Smooth muscle cell of bladder (primary cell): ENCODE measurements at places on chromosomes 3 and 15. TPM values are rescaled to one million over a fixed set of nuclear protein-coding genes. Genes with fewer than 3 reads are reported as not detected.

Gene HCLS1
- total RNA-seq, result 7.1 and 7.2 TPM in 2 replicates

Gene TRH
- 0.37 TPM in 1 of 2 replicates, not detected in the other for total RNA-seq

Gene CDCP1
- 5.6 and 7.3 TPM in 2 replicates for total RNA-seq

Gene PLA1A
- 0.83 TPM in 1 of 2 replicates, not detected in the other for total RNA-seq

Gene PRICKLE2
- 49.2 and 59.9 TPM in 2 replicates for total RNA-seq

Gene ITIH4
- total RNA-seq, result 1.2 and 1.6 TPM in 2 replicates

Gene SCN11A
- total RNA-seq, result under 0.01 TPM in 2 replicates

Gene NR1I2
- total RNA-seq, result not detected in 2 replicates

Gene ANKUB1
- not detected in 2 replicates for total RNA-seq

Gene HYAL1
- total RNA-seq, result 1.6 and 2.5 TPM in 2 replicates

Gene TJP1
- 47.2 and 47.9 TPM in 2 replicates for total RNA-seq

Gene GATA2
- total RNA-seq, result 1.4 and 1.8 TPM in 2 replicates

Gene CASR
- not detected in 2 replicates for total RNA-seq

Gene UBE2Q2
- total RNA-seq, result 34.4 and 46.6 TPM in 2 replicates
